ENCODE measurements at places on chromosomes 5 and 9.

GRCh38 chr5:144273232-144274027 lies 102.8 kb downstream of the KCTD16 start:
- no peaks in the 10 kb centered on the region for H3K27me3 ChIP-seq
- no peak for DNase-seq
- no peak overlapping the region for H3K27ac ChIP-seq
- H3K36me3 ChIP-seq, result no peaks in the 10 kb centered on the region

DNA sequence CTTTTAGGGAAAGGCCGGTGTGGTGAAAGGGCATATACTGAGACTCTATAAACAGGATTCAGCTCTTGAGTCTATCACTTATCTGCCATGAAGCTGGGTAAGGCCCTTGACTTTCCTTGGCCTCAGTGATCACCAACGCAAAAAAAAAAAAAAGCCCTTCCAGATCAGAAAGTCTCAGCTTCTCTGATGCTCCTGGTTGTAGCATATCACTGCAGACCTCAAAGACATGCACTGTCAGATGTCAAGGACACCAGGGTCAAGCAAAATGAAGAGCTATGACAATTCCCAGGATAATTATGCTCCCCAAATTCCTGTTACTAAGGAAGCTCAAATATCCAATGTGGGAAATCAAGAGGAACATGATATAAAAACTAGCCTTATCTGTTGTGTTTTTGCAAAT lies 68.3 kb upstream of the IFNE start:
- no peaks in the 10 kb centered on the region for H3K36me3 ChIP-seq
- H3K27ac ChIP-seq, result no peak overlapping the region
- H3K4me1 ChIP-seq, result no peaks in the 10 kb centered on the region

- peak overlapping the region; percentile 97 for H3K27ac ChIP-seq
- H3K4me1 ChIP-seq, result peaks cover 49% of the 10 kb centered on the region
- H3K27me3 ChIP-seq, result no peaks in the 10 kb centered on the region
- peaks cover 4% of the 10 kb centered on the region for H3K36me3 ChIP-seq
- DNase-seq, result no peak
These were observed 4.4 kb upstream of the PRR7 start for GRCh38 chr5:177442066-177442826.

GRCh38 chr9:122785269-122785668 lies 3.5 kb upstream of the OR5C1 start:
- H3K27ac ChIP-seq, result no peak overlapping the region
- H3K36me3 ChIP-seq, result no peaks in the 10 kb centered on the region

DNA sequence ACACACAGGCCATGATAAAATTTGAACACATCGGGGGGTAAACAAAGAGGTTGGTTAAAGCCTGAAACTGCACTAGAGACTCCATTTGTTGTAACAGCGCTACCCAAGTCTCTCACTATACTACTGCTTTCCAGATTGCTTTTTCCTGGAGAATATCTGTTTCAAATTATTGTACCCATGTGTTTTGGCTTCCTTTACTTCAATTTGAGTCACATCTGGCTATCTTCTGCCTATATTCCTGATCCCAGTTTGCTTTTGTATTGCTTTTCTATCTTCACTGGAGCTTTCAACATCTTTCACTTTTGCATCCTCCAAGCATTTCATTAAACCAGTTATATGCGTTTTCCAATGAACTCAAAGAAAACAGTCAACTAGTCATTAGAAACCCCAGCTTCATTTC lies 404.7 kb downstream of the MLLT3 start:
- H3K36me3 ChIP-seq, result no peaks in the 10 kb centered on the region
- no peak for DNase-seq
- H3K4me3 ChIP-seq, result no peak overlapping the region

DNA sequence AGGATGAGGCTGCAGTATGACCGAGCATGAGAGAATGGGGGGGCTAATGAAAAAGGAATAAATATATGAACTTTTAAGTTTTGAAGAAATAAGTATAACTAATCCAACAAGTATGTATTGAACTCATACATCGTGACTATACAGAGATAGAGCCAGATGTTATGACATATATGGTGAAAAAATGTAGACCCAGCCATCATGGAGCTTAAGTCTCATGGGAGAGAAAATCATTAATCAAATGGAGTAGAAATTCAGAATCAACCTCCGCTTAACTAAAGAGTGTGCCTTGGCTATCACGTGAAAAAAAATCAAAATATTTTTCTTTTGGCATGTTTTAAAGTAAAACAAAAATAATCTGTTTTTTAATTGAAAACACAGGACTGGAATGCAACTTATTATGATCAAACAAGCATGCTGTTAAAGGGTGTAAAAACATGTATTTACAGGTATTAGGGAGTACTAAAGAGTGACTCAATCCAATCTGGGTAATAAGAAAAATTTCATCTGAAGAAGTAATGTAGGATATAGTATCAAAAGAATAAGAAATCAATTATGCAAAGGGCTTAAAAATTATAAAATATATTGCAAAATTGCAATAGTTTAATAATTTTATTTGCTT lies 868.5 kb upstream of the NUDT12 start:
- no peaks in the 10 kb centered on the region for H3K27me3 ChIP-seq
- DNase-seq, result no peak
- no peak overlapping the region for H3K4me3 ChIP-seq
- H3K36me3 ChIP-seq, result no peaks in the 10 kb centered on the region

DNA sequence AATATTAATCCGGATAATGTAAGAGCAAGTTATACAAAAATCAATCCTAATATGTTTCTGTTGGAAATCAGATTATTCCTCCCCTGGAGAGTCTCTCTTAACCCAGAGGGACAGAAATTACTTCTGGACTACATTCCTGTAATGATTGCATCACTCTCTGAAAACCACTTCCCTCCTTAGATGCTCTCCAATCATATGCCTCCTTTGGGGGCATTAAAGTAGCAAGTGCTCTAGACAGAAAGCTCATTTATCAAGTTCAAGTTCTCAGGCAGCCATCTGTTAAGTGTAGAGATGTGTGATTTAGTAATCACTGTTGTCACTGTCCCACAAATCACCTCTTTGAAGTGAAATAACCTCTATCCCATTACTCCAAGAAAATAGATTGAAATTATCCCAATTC lies 247.1 kb downstream of the SLCO4C1 start:
- H3K27me3 ChIP-seq, result no peaks in the 10 kb centered on the region
- H3K4me1 ChIP-seq, result no peaks in the 10 kb centered on the region
- H3K36me3 ChIP-seq, result no peaks in the 10 kb centered on the region
- no peak overlapping the region for H3K4me3 ChIP-seq
- H3K27ac ChIP-seq, result no peak overlapping the region
- DNase-seq, result no peak

- no peak overlapping the region for H3K27ac ChIP-seq
- H3K36me3 ChIP-seq, result no peaks in the 10 kb centered on the region
- no peaks in the 10 kb centered on the region for H3K27me3 ChIP-seq
These were observed 582.7 kb downstream of the DTWD2 start for GRCh38 chr5:118405650-118406061.

GRCh38 chr5:60332244-60333004 lies 367.5 kb downstream of the DEPDC1B start:
- H3K4me3 ChIP-seq, result no peak overlapping the region
- no peaks in the 10 kb centered on the region for H3K4me1 ChIP-seq
- DNase-seq, result no peak
- H3K27ac ChIP-seq, result no peak overlapping the region
- H3K36me3 ChIP-seq, result no peaks in the 10 kb centered on the region
- H3K27me3 ChIP-seq, result no peaks in the 10 kb centered on the region

DNA sequence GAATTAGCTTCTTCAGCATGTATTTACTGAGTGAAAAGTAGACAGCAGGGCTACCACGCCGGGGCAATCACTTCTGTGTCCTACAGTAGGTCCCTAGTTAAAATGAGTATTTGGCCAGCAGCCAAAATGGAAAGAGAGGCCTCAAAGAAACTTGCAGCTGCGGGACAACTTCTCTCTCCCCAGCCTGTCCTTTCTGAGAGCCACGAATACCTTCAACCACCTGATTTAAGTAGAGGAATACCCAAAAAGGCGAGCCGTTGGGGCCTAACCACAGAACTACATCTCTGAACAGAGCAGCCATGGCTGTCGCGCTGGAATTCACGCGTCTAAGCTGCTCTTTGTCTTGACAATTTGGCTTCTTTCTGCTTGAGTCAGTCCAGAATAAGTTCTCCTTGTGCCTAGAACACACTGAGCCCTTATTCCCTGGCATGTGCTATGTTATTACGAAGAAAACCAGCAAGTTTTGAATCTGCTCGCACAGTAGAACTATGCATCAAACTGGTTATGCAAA lies 43.8 kb upstream of the GOLPH3 start:
- no peaks in the 10 kb centered on the region for H3K36me3 ChIP-seq
- no peak for DNase-seq
- no peak overlapping the region for H3K4me3 ChIP-seq
- no peaks in the 10 kb centered on the region for H3K4me1 ChIP-seq

DNA sequence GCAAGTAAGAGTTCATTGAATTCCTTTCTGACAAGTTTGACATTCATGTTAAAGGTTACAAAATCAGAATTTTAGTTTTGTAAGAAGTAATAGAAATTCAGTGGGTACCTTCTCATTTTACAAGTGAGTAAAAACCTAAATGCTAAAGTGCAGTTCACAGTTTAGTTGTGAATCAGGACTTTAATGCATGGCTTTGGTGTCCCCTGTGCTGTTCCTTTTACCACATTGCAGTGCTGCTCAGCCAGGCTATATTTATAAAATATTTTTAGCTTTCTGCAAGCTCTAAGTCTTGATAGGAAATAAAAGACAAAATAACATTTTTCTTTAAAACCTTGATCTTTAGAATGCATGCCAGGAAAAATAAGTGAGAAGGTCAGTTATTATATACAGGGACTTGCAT lies 26.3 kb downstream of the PAM start:
- peaks cover under 1% of the 10 kb centered on the region for H3K27me3 ChIP-seq
- H3K4me1 ChIP-seq, result no peaks in the 10 kb centered on the region
- no peak for DNase-seq
- H3K4me3 ChIP-seq, result no peak overlapping the region

- H3K36me3 ChIP-seq, result no peaks in the 10 kb centered on the region
- no peaks in the 10 kb centered on the region for H3K4me1 ChIP-seq
- no peak for DNase-seq
- H3K4me3 ChIP-seq, result no peak overlapping the region
- H3K27me3 ChIP-seq, result no peaks in the 10 kb centered on the region
- no peak overlapping the region for H3K27ac ChIP-seq
These were observed 56.8 kb downstream of the FEM1C start for GRCh38 chr5:115487756-115488155.

GRCh38 chr9:106885451-106885850 lies 22.5 kb downstream of the ZNF462 start:
- H3K4me3 ChIP-seq, result no peak overlapping the region
- no peaks in the 10 kb centered on the region for H3K36me3 ChIP-seq
- H3K4me1 ChIP-seq, result no peaks in the 10 kb centered on the region
- DNase-seq, result no peak
- H3K27ac ChIP-seq, result no peak overlapping the region

DNA sequence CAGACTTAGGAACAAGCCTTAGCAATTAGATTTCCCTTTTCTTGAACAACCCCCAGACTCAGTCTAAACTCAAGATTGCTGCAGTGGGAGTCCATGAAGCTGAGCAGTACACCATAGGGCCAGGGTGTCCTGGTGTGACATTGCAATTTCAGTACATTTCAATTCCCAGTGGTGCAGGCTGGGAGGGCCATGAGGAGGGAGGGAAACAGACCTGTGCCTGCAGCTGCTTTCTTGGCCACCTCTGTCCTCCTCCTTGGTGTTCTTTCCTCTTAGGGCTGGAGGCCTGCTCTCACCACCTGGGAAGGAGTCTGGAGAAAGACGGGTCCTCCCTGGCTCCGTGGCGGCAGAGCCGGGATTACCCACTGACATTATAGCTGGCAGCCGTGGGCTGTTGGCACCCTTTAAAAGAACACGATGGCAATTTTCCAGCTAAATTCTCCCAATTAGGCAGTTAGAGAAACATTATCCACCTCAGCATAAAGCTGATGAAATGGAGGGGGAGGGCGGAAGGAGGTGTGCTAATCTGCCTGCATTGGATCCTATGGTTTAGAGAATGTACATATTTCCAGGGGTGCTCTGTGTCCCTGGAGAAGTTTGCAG lies 186.4 kb downstream of the SLIT3 start:
- no peaks in the 10 kb centered on the region for H3K36me3 ChIP-seq
- no peaks in the 10 kb centered on the region for H3K4me1 ChIP-seq
- H3K4me3 ChIP-seq, result no peak overlapping the region
- DNase-seq, result no peak

GRCh38 chr9:93166699-93167098 lies 17.2 kb upstream of the WNK2 start:
- H3K27me3 ChIP-seq, result no peaks in the 10 kb centered on the region
- H3K4me3 ChIP-seq, result no peak overlapping the region
- no peak for DNase-seq
- H3K27ac ChIP-seq, result no peak overlapping the region
- H3K4me1 ChIP-seq, result no peaks in the 10 kb centered on the region

DNA sequence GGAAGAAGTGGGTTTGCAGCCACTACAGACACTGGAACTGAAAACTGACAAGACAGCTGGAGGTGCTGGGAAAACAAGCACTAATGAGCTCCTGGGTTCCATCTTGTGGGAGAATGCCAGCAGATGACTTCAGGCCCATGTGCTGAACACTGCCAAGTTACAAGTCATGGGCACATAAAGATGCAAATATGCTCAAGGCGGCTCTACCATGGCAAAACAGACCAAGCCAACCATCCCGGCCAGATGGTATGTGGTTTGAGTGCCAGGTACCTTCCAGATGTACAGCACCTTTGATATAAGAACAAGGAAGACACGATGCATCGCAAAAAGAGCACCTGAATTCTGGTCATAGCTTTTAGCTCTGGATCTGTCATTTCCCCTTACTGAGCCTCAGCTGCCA lies 19.9 kb downstream of the TNFSF8 start:
- H3K4me3 ChIP-seq, result no peak overlapping the region
- no peak overlapping the region for H3K27ac ChIP-seq
- peaks cover 57% of the 10 kb centered on the region for H3K4me1 ChIP-seq
- no peaks in the 10 kb centered on the region for H3K27me3 ChIP-seq
- no peaks in the 10 kb centered on the region for H3K36me3 ChIP-seq

DNA sequence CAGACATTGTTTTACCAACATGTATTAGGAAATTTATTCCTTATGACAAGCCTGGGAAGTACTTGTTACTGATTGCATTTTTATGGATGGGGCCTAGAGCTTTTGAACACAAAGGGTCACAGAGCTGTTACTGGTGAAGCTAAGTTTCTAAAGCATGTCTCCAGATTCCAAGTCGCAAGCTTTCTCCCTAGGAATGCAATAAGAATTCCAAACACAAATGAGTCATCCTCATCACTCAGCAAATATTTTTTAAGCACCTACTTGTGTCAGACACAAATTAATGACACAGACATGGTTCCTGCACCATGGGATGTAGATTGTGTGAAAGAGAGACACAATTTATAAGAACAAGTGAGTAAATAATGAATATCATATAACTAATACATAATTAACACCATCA lies 11.0 kb upstream of the SH3RF2 start:
- no peaks in the 10 kb centered on the region for H3K4me1 ChIP-seq
- H3K4me3 ChIP-seq, result no peak overlapping the region
- no peak overlapping the region for H3K27ac ChIP-seq
- H3K27me3 ChIP-seq, result no peaks in the 10 kb centered on the region

DNA sequence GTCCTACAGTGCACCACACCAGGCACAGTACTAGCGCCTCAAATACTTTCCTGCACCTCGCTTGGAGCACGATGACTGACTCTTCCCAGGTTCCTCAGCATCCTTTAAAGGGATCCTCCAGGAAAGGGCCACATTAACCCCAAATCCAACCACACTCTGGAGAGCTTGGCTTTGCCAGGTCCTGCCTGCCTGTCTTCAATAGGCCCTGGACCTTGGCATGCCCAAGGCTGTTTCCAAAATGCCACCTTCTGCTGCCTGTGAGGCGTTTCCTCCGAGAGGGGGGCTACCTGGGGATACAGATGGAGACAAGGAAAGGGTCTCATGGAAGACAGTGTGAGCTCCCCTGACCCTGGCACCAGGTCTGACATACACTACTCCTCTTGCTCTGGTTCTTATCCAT lies 169.9 kb downstream of the DAB2IP start:
- no peaks in the 10 kb centered on the region for H3K4me1 ChIP-seq
- H3K27me3 ChIP-seq, result no peaks in the 10 kb centered on the region
- no peak overlapping the region for H3K27ac ChIP-seq
- no peak for DNase-seq

All from naive thymus-derived CD4-positive, alpha-beta T cell (primary cell).